ENCODE measurements at places on chromosomes 16 and 17. TPM values are rescaled to one million over a fixed set of nuclear protein-coding genes. Genes with fewer than 3 reads are reported as not detected.

The ZNF771 gene
- 5.9 TPM for total RNA-seq

The KRTAP4-9 gene
- total RNA-seq = not detected

The TBC1D3I gene
- not detected for total RNA-seq

DNA sequence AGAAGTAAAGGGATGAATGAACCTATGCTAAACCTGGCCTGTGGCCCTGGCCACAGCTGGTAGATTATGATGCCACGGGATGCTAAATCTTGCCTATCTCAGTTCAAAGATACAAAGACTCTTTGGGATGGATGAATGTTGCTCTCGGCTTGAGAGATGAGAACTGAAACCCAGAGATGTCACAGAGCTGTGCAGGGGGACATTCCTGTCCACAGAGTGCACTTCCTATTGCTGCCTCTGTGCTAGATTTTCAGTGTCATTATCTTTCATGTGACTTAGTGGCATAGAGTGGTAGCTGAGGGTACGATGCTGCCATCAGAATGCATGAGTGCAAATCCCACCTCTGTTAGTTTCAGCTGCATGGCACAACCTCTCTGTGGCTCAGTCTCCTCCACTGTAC is 2.3 kb upstream of the MT1M start:
- no peak for DNase-seq

DNA sequence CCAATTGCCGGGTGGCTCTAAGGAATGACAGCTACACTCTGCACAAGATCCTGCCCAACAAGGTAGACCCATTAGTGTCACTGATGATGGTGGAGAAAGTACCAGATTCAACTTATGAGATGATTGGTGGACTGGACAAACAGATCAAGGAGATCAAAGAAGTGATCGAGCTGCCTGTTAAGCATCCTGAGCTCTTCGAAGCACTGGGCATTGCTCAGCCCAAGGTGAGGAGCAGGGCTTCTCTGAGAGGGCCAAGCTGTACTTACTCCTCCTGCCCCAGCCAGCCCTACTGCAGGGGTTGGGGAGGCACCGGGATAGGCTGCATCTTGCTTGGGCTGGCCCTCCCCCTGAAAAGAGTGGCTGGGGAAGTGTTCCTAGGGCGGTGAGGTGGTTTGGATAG is 2.8 kb upstream of the FTSJ3 start:
- no peak for DNase-seq

- DNase-seq = no peak
Observed at GRCh38 chr16:83456934-83457333, 350.8 kb upstream of the HSBP1 start.

DNA sequence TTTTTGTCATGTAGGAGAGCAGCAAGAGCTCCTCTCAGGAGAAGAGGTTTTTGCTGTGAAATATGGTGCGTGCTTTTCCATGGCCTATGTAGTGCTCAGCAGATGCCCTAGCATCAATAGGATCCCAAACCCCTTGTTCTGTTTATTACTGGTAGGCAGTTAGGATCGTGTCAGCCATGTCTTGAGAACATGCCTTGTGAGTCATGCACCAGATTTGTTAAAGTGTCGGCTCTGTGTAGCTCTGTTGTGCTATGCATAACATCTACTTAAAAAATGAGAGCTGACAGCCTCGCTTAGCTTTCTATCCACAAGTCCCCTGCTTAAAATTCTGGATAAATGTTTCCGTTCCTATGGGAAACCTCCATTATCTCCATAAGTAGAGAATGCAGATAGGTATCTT is 4.4 kb upstream of the EIF4A3 start:
- no peak for DNase-seq

DNA sequence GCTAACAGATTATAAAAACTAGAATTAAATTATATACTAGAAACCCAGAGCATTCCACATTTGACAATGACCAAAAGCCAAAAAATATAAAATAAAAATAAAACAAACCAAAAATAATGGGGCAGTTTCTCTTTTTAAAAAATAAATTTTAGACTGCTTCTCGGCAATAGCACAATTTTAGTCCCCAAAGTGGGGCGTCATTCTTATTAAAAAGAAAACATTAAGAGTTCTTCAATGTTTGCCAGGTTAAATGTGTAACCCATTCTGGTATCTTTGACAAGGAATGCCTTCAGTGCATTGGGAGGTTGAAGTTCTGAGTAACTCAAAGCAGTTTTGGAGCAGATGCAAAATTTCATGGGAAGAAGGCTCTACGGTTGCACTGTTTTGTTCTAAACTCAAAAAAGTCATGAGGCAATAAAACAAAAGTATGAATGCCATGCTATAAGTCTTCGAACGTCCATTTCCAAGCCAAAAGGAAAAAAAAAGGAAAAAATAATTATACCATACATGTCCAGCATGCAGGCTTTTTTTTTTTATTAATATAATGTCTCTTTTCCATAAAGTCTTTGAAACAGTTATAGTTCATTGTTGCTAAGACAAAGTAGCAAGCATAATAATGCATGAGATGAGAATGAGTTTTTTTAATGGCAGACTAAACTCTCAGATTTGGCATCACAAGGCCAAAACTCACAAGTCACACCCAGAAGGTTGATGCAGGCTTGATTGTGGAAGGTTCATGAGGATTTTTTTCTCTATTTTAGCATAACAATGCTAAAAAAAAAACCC is 3.1 kb downstream of the MAF start:
- no peak for DNase-seq

- peak; percentile 64 for DNase-seq
Observed at GRCh38 chr16:46748775-46749705, 896 bp upstream of the MYLK3 start.

- DNase-seq = no peak
Observed at GRCh38 chr16:55042556-55043432, 112.1 kb downstream of the IRX5 start.

Data from left cardiac atrium (tissue), 4 donors.